ENCODE measurements at places on chromosomes 11 and 22.

DNA sequence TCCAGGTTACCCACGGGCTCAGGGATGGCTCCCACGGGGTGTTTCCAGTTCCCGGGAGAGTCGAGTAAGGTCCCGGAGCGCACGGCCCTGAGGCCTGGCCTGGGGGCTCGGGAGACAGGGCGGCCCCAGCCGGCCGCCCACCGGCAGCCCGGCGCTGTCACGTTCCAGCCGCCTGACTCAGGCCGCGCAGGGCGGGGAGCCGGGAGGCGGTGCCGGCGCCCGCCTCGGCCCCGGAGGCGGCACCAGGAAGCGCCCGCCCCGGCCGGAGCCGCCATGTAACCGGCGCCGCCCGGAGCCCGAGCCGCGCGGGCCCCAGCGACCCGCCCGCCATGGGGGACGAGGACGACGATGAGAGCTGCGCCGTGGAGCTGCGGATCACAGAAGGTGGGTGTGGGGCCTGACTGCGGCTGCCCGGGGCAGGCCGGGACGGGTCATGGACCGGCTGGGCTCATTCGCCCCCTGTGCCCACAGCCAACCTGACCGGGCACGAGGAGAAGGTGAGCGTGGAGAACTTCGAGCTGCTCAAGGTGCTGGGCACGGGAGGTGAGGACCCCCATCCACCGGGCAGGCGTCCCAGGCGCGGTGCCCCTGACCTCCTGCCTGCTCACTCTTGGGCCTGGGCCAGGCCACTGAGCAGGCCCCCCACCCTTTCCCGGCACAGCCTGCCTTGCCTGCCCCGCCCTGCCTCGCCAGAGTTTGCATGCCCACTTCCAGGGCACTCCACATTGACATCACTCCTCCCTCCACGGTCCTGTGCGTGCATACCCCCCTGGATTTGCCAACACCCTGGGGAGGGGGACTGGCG, at the start of gene RPS6KA4:
TSS of gene RPS6KA4 (plus strand) at position 256 of the 805 bp plus-strand sequence. CDS start at position 330, 74 bp downstream.
- no peak for DNase-seq

GRCh38 chr11:130583801-130584211, 135.4 kb downstream of the ADAMTS15 start:
- DNase-seq = no peak

GRCh38 chr11:106724293-106724892, 293.9 kb downstream of the GUCY1A2 start:
- no peak for DNase-seq

- DNase-seq = no peak
Measured at GRCh38 chr11:129396454-129396853, 20.8 kb downstream of the BARX2 start.

- no peak for DNase-seq
Measured at GRCh38 chr22:50523806-50524675, 1.4 kb downstream of the SCO2 start.

DNA sequence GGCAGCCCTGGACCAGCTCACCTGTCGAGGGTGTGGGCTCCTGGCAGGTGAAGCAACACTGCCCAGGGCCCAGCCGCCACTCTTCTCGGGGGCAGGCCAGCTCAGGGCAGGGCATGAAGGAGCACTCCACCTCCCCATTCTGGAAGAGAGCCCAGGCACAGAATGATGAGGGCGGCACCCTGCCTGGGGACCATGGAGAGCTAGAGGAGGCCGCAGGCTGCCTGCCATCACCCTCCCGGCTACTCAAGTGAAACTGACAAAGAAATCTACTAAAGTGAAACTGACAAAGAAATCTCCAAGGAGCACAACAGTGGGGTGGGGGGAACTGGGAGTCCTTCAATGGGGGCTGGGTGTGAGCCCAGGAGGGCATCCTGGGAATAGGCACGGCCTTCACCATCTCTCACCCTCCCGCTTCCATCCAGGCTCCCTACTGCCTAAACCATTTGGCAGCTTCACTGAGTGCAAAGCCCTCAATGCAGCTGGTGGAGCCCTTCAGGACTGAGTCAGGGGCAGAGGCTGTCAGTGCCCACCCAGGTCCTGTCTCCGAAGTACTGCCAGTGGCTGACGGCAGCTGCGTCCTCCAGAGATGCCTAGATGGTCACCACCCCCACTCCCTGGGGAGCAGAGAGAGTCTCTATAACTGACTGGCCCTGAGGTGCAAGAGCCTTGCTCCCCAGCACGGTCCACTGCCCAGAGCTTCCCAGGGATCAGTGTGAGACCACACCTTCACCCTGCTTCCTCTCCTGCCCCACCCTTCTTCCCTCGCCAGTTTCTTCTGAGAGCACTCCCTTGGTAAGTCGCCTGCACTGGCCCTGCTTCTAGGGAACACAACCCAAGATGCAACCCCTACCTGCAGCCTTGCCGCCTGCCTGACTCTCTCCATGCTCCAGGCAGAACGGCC, 21.7 kb downstream of the VWCE start:
- no peak for DNase-seq

GRCh38 chr11:131288521-131289091, 81.8 kb upstream of the NTM start:
- DNase-seq = no peak

All from NCI-H2107 (cell line).